CD4-positive, alpha-beta T cell treated with Interleukin-1 beta for 1 hour (primary cell): ENCODE measurements at places on chromosomes 2 and 18.

DNA sequence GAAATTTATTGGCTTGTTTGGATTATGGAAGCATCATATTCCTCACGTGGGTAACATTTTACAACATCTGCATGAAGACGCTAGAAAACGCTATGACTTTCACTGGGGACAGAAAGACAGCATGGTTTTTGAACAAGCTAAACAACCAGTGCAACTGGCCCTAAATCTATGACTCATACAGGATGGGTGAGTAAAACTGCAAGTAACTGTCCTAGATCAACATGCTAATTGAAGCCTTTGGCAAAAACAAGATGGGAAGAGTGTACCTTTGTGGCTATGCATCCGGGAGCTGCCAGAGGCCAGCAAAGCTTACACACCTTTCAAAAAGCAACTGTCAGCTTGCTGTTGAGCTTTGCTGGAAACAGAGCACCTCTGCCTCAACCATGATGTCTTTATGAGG is 1096.0 kb upstream of the DDX18 start:
- DNase-seq, result no peak

- DNase-seq, result no peak
Observed at GRCh38 chr2:230873661-230874401, 9.1 kb downstream of the ITM2C start.

- no peak for DNase-seq
Observed at GRCh38 chr18:250685-251084, 17.2 kb downstream of the THOC1 start.

- DNase-seq, result peak; percentile 42
Observed at GRCh38 chr18:23487738-23488570, 15.4 kb upstream of the RMC1 start.

- DNase-seq, result no peak
Observed at GRCh38 chr2:137117385-137117784, 352.0 kb downstream of the THSD7B start.

DNA sequence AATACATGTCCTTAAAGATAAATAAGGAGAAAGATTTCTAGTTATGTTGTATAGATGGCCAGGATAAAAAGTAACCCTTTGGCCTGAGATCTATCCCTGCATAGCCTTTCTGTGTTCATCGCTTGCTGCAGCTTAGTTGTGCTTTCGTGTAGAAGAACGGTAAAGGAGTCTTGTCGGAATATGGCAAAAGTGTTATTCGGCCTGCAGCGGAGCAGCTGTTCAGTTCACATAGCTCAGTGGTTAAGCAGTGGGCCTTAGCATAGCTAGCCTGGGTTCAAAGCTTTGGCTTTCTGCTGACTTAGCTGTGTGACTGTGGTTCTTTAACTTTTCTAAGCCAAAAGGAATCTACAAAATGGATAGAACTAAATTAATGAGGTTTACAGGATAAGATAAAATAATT is 55.4 kb downstream of the MALT1 start:
- DNase-seq, result no peak

DNA sequence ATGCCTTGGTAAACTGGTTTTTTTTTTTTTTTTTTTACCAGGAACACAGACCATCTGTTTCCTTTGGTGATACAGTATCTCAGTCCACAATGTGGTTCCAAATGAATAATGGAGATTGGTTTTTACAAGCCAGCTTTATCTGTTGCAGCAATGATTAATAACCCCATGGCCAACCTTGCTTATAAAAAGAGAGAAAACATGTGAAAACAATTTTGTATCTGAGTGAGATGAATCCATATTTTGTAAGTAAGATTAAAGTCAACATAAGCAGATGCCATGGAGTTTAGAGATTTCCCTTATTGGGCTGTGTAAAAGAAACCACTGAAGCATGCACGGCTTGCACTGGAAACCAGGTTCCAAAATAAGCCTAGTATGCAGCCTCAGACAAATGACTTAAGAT is 108.6 kb upstream of the CNTNAP5 start:
- no peak for DNase-seq

GRCh38 chr2:102021779-102022178 is 30.0 kb downstream of the IL1R2 start:
- DNase-seq, result no peak

DNA sequence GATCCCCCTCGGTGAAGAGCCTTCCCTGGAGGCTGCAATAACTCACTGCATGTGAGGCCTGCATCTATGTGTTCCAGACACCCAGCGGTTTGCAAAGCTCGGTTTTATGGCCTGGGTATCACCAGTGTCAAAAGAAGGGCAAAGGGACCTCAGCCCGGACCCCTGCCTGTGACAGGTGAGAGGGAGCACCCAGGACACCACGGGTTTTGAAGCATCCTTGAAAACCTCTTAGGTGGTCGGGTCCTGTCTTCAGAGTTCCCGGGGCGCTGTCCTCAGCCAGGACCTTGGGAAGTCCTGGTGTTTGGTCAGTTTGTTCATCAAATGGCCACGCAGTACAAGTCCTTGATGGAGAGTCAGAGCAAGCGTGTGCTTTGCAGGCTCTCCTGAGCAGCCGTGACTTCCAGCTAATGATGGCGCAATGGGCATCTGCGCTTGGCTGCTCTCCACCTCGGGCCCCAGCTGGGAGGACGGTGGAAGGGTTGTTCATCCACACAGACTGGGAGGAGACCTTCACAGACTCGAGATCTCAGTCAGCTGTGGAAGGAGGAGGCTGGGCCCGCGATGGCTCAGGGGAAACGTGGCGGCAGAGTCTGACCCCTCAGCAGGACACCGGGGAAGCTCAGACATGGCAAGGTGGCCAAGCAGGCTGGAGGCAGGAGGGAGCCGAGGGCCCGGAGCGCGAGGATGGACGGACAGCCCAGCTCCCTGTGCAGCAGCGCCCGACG is 113.1 kb upstream of the GPC1 start:
- DNase-seq, result no peak

GRCh38 chr2:240478346-240479110 is 43.1 kb downstream of the GPC1 start:
- DNase-seq, result no peak

DNA sequence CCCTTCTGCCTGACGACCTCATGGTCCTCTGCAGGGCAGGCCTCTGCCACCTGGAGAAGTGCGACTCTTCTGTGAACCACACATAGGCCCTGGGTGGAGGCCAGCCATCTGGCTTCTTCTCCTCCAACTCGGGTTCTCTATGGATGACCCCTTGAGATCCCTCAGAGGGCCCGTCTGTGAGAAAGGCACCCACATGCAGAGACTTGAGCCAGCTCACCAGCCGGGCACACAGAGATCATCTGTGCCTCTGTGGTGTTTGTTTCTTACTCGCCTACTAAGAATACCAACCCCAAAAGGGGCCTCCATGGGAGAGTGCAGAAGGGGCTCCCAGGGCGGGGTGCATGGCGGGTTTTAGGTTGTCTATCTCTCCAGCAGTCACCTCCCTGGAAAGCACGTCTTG is 176.5 kb upstream of the SALL3 start:
- no peak for DNase-seq

GRCh38 chr18:11074889-11075288 is 74.5 kb downstream of the PIEZO2 start:
- DNase-seq, result no peak

DNA sequence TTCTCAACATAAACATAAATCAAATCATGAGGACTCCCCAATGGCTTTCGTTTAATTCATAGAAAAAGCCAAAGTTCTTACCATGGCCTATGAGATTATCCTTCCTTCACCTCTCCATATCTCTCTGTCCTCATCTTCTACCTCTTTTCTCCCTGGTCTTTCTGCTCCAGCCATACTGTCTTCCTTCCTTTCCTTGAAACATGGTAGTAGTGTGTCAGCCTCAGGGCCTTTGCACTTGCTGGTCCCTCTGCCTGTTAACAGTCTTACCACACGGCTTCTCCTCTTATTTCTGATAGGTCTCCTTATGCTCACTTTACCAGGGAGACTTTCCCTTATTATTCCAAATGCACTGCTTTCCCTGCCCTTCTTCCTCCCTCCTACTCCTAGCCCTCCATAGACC is 25.6 kb downstream of the APOB start:
- no peak for DNase-seq

DNA sequence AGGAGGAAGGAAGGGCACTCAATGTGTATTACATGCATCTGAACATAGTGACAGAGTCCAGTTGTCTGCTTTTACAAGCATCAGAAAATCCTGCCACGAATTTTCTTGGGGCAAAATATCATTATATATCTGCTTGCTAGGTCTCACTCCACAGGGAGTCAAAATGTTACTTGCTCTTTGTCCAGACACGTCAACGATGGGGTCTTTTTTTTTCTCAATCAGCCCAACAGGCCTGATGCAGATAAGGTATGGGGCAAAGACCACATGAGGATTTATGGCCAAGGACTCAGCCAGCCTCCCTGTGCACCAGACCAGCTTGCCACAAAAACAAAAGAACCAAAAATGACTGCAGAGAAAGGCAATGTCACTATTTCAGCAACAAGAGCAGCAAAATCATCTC is 323.4 kb upstream of the PKDCC start:
- DNase-seq, result no peak

GRCh38 chr2:234404957-234405356 is 91.9 kb downstream of the ARL4C start:
- no peak for DNase-seq
